ENCODE measurements at places on chromosomes 2 and 18. TPM values are rescaled to one million over a fixed set of nuclear protein-coding genes. Genes with fewer than 3 reads are reported as not detected.

The GBX2 gene
- not detected for total RNA-seq

GRCh38 chr2:152251211-152251610 is 75.6 kb upstream of the STAM2 start:
- no peak overlapping the region for H3K4me3 ChIP-seq
- H3K27me3 ChIP-seq, result no peaks in the 10 kb centered on the region
- H3K27ac ChIP-seq, result no peak overlapping the region
- no peaks in the 10 kb centered on the region for H3K36me3 ChIP-seq
- H3K4me1 ChIP-seq, result no peaks in the 10 kb centered on the region

The MC2R gene
- total RNA-seq, result not detected

DNA sequence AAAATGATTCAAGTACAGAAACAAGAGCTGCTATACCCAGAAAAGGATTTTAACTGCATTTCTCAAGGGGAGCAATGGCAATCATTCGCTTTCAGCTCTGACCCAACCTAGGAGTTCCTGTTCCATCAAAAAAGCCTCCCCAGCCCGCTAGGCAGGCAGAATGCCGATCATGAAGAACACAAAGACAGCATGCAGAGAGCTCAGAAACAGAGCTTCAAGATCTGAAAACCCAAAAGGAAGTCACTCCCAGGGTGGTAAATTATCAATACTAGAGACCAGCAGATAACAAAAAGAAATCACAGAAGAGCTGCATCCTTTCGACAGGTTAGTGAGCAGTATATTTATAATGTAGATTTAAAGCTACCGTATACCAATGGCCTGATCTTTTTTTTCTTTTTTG is 84.8 kb upstream of the CRIM1 start:
- H3K4me1 ChIP-seq, result no peaks in the 10 kb centered on the region
- DNase-seq, result no peak
- H3K4me3 ChIP-seq, result no peak overlapping the region

GRCh38 chr2:172905937-172906811 is 169.5 kb upstream of the MAP3K20 start:
- peak; percentile 41 for DNase-seq
- no peak overlapping the region for H3K27ac ChIP-seq
- H3K4me3 ChIP-seq, result no peak overlapping the region
- no peaks in the 10 kb centered on the region for H3K4me1 ChIP-seq
- no peaks in the 10 kb centered on the region for H3K27me3 ChIP-seq

- H3K4me1 ChIP-seq, result no peaks in the 10 kb centered on the region
- no peak overlapping the region for H3K27ac ChIP-seq
- H3K4me3 ChIP-seq, result no peak overlapping the region
- no peaks in the 10 kb centered on the region for H3K36me3 ChIP-seq
- no peak for DNase-seq
- H3K27me3 ChIP-seq, result no peaks in the 10 kb centered on the region
Observed at GRCh38 chr2:5914811-5915611, 222.8 kb downstream of the SOX11 start.

The RAB31 gene
- 115 TPM for total RNA-seq

The SCYGR5 gene
- total RNA-seq, result not detected

- H3K36me3 ChIP-seq, result no peaks in the 10 kb centered on the region
- no peaks in the 10 kb centered on the region for H3K27me3 ChIP-seq
- H3K27ac ChIP-seq, result no peak overlapping the region
- no peak for DNase-seq
Observed at GRCh38 chr2:204010628-204011560, 74.3 kb downstream of the ICOS start.

The DES gene
- total RNA-seq, result 101 TPM

GRCh38 chr2:172889768-172890430 is 154.3 kb downstream of the RAPGEF4 start:
- H3K4me3 ChIP-seq, result no peak overlapping the region
- no peaks in the 10 kb centered on the region for H3K4me1 ChIP-seq
- no peak overlapping the region for H3K27ac ChIP-seq
- H3K36me3 ChIP-seq, result no peaks in the 10 kb centered on the region
- no peak for DNase-seq

The AQP12B gene
- not detected for total RNA-seq

DNA sequence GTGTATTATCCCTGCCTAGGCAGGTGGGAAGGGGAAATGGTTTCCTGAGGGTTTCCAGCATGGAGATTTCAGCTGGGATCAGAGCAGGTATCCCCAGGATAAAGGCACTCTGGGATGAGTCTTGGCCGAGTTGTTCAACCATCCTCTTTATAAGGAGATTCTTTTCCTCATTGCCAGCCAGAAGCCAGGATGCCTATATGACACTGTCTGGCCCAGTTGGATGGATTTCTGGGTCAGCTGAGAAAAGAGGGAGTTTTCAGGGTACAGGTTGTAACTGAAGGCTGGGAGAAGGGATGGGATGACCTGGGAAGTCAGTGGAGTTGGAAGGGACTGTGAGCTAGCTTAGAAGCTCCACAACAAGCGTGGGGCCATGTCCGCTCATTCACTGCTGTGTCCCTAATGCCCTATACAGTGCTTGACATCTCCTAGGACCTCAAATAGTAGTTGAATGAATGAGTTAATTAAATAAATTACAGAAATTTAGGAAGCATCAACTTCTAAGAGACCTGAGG is 8.3 kb downstream of the RHOB start:
- no peak overlapping the region for H3K4me3 ChIP-seq
- no peaks in the 10 kb centered on the region for H3K36me3 ChIP-seq
- H3K27ac ChIP-seq, result no peak overlapping the region
- peaks cover 5% of the 10 kb centered on the region for H3K4me1 ChIP-seq
- DNase-seq, result no peak

DNA sequence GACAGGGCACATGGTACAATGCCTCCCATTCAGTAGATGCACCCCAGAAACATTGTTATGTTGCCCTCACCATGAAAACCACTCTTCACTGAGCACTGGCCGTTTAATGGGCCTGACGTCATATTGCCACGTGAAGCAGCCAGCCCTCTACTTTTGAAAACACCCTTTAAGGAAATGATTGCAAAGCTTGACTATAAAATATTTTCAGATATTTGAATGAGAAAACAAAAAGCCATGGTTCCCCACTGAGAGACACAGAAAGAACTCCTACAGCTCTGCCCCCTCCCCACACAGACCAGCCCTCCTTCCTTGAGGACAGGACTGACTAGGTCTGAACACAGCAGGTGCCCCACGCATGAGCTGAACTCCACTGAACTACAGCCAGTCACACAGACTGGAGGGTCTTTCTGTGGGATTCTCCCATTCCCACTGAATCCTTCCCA is 349.1 kb downstream of the ANAPC1 start:
- H3K27me3 ChIP-seq, result no peaks in the 10 kb centered on the region
- no peak for DNase-seq
- peak overlapping the region; percentile 20 for H3K27ac ChIP-seq
- peaks cover 10% of the 10 kb centered on the region for H3K4me1 ChIP-seq
